ENCODE measurements at places on chromosomes 3 and 15. TPM values are rescaled to one million over a fixed set of nuclear protein-coding genes. Genes with fewer than 3 reads are reported as not detected.

Gene MCTP2
- total RNA-seq: 6.2 TPM

Gene PATL2
- 0.15 TPM for total RNA-seq

Gene MNS1
- 4.3 TPM for total RNA-seq

Gene ALDH1L1
- total RNA-seq: not detected

Gene TMCO5A
- not detected for total RNA-seq

Measured in PC-3 (cell line).